Activated naive CD8-positive, alpha-beta T cell treated with anti-CD3 and anti-CD28 coated beads, Interleukin-2, amount 50 U/mL, for 16 hours (primary cell): ENCODE measurements at places on chromosomes 2 and 18.

DNA sequence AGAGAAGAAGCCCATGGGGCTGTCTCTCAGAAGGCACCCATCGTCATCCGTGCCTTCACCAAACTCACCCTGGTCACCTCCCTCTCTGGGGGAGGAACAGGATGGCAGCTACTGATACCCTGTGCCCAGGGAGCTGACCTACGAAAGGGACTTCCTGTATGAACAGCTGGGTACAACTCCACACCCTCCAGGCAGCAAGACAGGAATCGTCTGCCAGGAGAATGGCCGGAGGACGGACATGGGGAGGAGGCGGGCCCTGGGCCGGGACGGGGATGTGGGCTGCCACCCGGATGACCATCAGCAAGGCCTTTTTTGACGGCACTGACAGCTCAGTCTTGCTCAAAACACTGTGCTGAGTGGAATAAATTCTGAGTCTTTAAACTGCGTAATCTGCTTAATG, 243.6 kb downstream of the HDAC4 start:
- DNase-seq, result no peak

- no peak for DNase-seq
Measured at GRCh38 chr2:20620271-20620681, 30.6 kb downstream of the HS1BP3 start.

GRCh38 chr18:26091047-26091630, 726 bp upstream of the SS18 start:
- peak; percentile 8 for DNase-seq

DNA sequence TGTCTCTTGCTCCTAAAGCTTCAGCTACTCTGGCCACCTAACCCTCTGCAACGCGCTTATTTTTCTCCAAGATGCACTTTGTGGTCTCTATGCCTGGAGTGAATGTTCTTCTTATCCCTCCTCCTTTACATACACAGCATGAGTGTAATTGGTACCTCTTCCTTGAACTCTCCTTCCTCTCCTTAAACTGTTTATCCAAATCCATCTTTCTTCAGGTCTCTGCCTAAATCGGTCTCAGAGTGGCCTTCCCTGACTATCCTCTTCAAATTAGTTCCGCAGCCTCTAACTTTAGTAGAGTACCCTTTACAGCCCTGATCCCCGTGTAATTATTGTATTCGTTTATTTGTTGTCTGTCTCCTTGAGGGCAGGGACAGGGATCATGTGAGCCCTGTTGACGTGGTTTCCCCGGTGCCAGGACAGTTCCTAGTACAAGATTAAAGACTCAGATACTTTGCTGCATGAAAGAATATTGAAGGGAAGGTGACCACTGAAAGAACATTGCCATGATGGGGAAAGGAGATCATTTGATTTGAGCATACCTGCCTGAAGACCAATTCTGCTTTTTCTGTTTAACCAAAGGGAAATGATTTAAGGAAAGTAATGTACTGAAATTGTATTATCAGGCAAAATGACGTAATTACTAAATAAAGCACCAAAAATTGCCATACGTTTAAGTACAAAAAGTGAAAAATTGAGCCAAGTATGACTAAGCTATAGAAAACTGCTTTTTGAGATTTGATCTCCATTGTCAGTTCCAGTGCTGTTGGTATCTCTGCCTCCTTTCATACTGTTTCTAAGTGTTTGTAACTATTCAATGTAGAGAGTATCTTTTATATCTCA, 1.2 kb downstream of the CNOT9 start:
- no peak for DNase-seq

- no peak for DNase-seq
Measured at GRCh38 chr2:129934044-129934822, 45.2 kb upstream of the RAB6C start.

- no peak for DNase-seq
Measured at GRCh38 chr18:42271647-42272414, 316.8 kb downstream of the PIK3C3 start.
